Activated CD4-positive, alpha-beta T cell treated with anti-CD3 and anti-CD28 coated beads for 36 hours (primary cell): ENCODE measurements at places on chromosomes 1 and 21.

GRCh38 chr1:115112496-115113375 lies 23.4 kb upstream of the TSPAN2 start:
- peaks cover 10% of the 10 kb centered on the region for H3K4me1 ChIP-seq
- DNase-seq, result peak; percentile 65
- no peaks in the 10 kb centered on the region for H3K36me3 ChIP-seq
- no peak overlapping the region for H3K4me3 ChIP-seq

DNA sequence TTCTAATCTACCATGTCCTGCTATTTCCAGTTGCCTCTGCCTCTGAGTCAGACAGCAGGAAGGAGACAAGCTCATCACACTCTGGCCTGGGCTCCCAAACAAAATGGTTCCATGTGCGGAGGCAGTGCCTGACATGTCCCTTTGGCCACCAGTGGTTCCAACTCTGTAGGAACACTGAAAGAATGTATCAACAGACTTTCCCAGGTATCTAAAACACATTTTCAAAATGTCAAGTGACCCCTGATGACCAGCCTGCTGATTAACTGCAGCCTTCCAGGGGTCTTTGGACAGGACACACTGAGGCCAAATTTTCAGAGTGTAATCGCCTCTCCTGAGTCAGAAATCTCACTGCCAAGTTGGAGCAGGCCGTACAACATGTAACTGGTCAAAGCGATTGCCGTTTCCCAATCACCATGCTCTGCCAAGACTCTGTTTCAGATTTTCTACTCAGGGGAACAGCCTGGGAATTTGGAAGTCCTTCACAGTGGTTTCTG lies 172.7 kb downstream of the TPR start:
- H3K4me3 ChIP-seq, result no peak overlapping the region
- DNase-seq, result no peak
- H3K27ac ChIP-seq, result no peak overlapping the region
- no peaks in the 10 kb centered on the region for H3K36me3 ChIP-seq
- H3K4me1 ChIP-seq, result peaks cover 13% of the 10 kb centered on the region

DNA sequence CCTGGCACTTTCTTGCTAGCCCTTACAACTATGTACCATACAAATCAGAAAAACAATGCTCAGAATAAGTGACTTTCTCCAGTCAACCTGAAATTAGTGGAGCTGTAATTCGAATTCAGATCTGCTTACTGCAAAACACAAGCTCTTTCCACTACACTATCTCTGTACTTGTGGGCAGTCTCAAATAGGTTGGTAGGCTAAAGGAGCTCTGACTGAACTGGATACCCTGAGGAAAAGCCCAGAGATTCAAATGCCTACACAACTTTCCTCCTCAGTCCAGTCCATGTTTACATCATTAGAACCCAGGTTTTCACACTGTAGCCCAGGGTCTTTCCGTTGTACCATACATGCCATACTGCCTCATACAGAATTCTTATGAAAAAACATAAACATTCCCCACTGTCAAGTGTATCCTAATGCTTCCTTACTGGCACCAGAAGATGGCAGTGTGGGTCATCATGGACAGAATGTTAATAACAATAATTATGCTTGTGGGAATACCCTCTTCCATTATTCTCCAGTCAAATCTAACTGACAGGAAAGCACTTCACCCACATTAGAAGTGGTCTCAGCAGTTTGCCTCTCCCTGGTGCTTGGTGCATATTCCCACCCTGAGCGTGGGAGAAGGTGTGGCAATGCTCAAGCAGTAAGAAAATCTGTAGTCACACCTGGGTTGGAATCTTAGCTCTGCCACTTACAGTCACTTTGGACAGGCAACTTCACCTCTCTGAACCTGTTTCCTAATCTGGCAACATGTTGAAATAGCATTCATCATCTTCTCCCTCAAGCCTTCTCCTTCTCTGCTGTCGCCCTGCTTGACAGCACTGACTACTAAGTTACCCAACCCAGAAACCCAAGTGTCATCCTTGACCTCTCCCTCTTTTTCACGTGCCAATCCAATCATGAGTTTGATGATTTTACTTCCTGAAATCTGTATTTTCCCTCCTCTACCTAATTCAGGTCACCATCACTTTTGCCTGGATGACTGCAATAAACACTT lies 14.4 kb upstream of the ZFYVE9 start:
- peaks cover 4% of the 10 kb centered on the region for H3K4me1 ChIP-seq
- no peak overlapping the region for H3K27ac ChIP-seq
- H3K36me3 ChIP-seq, result no peaks in the 10 kb centered on the region
- peaks cover 14% of the 10 kb centered on the region for H3K27me3 ChIP-seq
- peak; percentile 39 for DNase-seq

GRCh38 chr1:220077887-220078286 lies 11.7 kb downstream of the BPNT1 start:
- DNase-seq, result peak; percentile 13
- H3K27me3 ChIP-seq, result no peaks in the 10 kb centered on the region
- H3K4me3 ChIP-seq, result no peak overlapping the region
- no peaks in the 10 kb centered on the region for H3K4me1 ChIP-seq
- no peak overlapping the region for H3K27ac ChIP-seq

GRCh38 chr1:67635055-67635809 lies 49.8 kb upstream of the GADD45A start:
- no peaks in the 10 kb centered on the region for H3K36me3 ChIP-seq
- no peaks in the 10 kb centered on the region for H3K27me3 ChIP-seq
- no peak overlapping the region for H3K27ac ChIP-seq
- no peak overlapping the region for H3K4me3 ChIP-seq

GRCh38 chr1:206700445-206701036 lies 15.8 kb downstream of the MAPKAPK2 start:
- peaks cover 28% of the 10 kb centered on the region for H3K36me3 ChIP-seq
- H3K27me3 ChIP-seq, result no peaks in the 10 kb centered on the region
- H3K27ac ChIP-seq, result no peak overlapping the region
- no peak for DNase-seq

- no peak for DNase-seq
- H3K36me3 ChIP-seq, result no peaks in the 10 kb centered on the region
- H3K27ac ChIP-seq, result no peak overlapping the region
- H3K4me1 ChIP-seq, result no peaks in the 10 kb centered on the region
- peaks cover 12% of the 10 kb centered on the region for H3K27me3 ChIP-seq
These were observed 16.1 kb upstream of the PDZK1IP1 start for GRCh38 chr1:47205918-47206317.

DNA sequence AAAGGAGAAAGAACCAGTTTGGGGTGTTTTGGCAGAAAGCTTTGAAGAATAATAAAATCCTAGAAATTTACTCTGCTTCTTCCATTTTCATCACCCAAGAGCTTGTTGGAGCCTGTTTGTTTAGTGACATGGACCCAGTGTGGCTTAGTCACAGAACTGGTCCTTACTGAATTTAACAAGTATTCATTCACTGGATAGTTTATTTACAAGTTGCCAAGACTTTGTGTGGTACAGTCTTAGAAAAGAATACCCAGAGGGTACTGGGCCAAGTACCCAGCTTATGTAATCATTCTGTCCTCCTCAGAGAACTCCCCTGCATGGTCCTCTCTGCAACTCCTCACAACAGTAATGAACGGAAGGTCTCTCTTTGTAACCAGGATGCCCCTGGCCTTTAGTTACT lies 16.4 kb downstream of the RAB4A start:
- peaks cover 29% of the 10 kb centered on the region for H3K4me1 ChIP-seq
- no peaks in the 10 kb centered on the region for H3K27me3 ChIP-seq
- peaks cover 28% of the 10 kb centered on the region for H3K36me3 ChIP-seq

GRCh38 chr1:6172549-6172948 lies 7.6 kb downstream of the CHD5 start:
- H3K4me1 ChIP-seq, result no peaks in the 10 kb centered on the region
- no peak for DNase-seq
- no peaks in the 10 kb centered on the region for H3K36me3 ChIP-seq
- no peak overlapping the region for H3K27ac ChIP-seq
- no peak overlapping the region for H3K4me3 ChIP-seq

GRCh38 chr1:193629875-193630274 lies 443.5 kb upstream of the B3GALT2 start:
- no peak overlapping the region for H3K4me3 ChIP-seq
- H3K27ac ChIP-seq, result no peak overlapping the region
- DNase-seq, result no peak
- no peaks in the 10 kb centered on the region for H3K27me3 ChIP-seq
- H3K4me1 ChIP-seq, result peaks cover 9% of the 10 kb centered on the region

DNA sequence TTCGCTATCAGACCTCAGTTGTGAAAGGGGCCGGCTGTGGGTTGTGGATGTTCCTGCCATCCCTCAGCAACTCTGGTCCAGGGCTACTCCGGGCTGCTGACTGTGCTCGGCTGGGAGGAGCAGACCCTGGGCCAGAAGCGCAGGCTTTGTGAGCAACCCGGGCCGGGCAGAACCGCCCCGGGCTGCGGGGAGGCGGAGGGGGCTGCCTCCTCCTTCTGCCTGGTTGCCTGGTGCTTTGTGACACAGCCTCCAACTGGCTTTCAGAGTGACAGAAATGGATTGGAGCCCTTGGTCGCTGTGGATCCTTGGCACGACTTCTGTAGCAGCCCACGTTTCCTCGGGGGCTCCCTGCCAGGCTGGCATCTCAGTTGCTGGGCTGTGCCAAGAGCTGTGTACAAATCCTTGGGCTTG lies 10.0 kb downstream of the DRAXIN start:
- peaks cover 9% of the 10 kb centered on the region for H3K27me3 ChIP-seq
- no peak for DNase-seq
- H3K4me3 ChIP-seq, result no peak overlapping the region
- no peaks in the 10 kb centered on the region for H3K36me3 ChIP-seq

GRCh38 chr1:27632387-27633297 lies 2.3 kb downstream of the FGR start:
- DNase-seq, result peak; percentile 80
- peak overlapping the region; percentile 62 for H3K27ac ChIP-seq
- H3K4me1 ChIP-seq, result peaks cover 70% of the 10 kb centered on the region
- no peaks in the 10 kb centered on the region for H3K27me3 ChIP-seq
- peak overlapping the region; percentile 42 for H3K4me3 ChIP-seq

DNA sequence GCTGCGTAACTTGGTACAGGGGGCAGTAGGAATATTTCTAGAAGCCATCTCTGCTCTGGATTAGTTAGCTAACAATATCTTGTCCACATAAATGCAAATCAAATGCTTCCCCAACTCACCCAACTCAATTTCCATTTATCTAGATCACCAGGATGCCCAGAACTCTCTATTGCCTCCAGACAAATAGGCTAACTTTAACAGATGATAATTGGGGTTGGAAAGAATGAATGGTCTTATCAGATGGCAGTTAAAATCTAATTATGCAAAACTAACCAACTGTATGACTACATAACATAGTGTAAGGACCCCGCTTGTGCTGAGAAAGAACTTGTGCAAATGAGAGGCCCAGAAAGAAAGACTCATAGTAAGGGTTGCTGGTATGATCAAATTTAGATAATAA lies 1024.8 kb downstream of the PLA2G4A start:
- no peak overlapping the region for H3K27ac ChIP-seq
- no peak overlapping the region for H3K4me3 ChIP-seq
- DNase-seq, result no peak
- H3K4me1 ChIP-seq, result no peaks in the 10 kb centered on the region

- peak overlapping the region; percentile 53 for H3K27ac ChIP-seq
- H3K27me3 ChIP-seq, result peaks cover 3% of the 10 kb centered on the region
- H3K36me3 ChIP-seq, result no peaks in the 10 kb centered on the region
- H3K4me3 ChIP-seq, result no peak overlapping the region
- DNase-seq, result peak; percentile 74
- H3K4me1 ChIP-seq, result peaks cover 32% of the 10 kb centered on the region
These were observed 43.9 kb upstream of the LYST start for GRCh38 chr1:235910357-235911299.

DNA sequence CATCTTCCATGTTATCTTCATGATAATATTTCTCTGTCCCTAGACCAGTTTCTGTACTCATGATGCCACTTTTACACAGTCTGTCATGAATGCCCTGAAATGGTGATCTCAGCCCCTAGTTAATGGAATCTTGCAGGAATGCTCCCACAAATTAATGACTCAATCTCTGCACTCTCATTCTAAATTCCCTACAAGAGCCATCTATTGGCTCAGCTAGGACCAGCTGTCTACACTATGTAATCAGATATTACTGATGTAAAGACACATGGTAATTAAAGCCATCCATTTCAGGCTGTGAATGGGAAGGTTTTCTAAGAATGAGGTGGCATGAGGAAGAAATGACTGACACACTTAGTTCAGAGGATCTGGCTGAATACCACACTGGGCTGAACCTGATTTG lies 199.1 kb upstream of the KCND3 start:
- no peak for DNase-seq
- H3K27ac ChIP-seq, result no peak overlapping the region
- no peaks in the 10 kb centered on the region for H3K4me1 ChIP-seq
- H3K36me3 ChIP-seq, result no peaks in the 10 kb centered on the region
- peaks cover 15% of the 10 kb centered on the region for H3K27me3 ChIP-seq
- no peak overlapping the region for H3K4me3 ChIP-seq

DNA sequence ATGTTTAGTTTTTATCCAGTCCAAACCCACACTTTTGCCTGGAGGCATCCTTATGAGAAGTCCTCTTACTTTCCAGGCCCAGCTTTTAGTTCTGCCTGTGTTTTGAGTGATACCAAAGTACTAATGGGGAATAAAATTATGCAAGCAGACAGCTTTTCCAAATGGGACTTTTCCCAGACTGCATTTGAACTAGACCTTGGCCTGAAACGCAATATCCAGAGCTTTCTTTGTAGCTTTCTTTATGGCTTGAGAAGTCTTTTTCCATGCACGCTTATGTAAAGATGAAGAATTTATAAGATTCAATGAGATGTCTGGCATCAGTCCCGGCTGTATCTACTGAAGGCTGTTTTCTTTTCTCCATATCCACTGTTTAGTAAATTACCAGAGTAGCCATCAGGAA lies 236.6 kb upstream of the RAB4A start:
- H3K27me3 ChIP-seq, result peaks cover 5% of the 10 kb centered on the region
- H3K4me3 ChIP-seq, result no peak overlapping the region
- no peak for DNase-seq
- no peaks in the 10 kb centered on the region for H3K36me3 ChIP-seq
- H3K4me1 ChIP-seq, result peaks cover 34% of the 10 kb centered on the region

- no peak overlapping the region for H3K27ac ChIP-seq
- no peak for DNase-seq
- peaks cover 28% of the 10 kb centered on the region for H3K4me1 ChIP-seq
- H3K27me3 ChIP-seq, result no peaks in the 10 kb centered on the region
- no peak overlapping the region for H3K4me3 ChIP-seq
- H3K36me3 ChIP-seq, result peaks cover 23% of the 10 kb centered on the region
These were observed 207.3 kb downstream of the SLC45A1 start for GRCh38 chr1:8525216-8525557.

DNA sequence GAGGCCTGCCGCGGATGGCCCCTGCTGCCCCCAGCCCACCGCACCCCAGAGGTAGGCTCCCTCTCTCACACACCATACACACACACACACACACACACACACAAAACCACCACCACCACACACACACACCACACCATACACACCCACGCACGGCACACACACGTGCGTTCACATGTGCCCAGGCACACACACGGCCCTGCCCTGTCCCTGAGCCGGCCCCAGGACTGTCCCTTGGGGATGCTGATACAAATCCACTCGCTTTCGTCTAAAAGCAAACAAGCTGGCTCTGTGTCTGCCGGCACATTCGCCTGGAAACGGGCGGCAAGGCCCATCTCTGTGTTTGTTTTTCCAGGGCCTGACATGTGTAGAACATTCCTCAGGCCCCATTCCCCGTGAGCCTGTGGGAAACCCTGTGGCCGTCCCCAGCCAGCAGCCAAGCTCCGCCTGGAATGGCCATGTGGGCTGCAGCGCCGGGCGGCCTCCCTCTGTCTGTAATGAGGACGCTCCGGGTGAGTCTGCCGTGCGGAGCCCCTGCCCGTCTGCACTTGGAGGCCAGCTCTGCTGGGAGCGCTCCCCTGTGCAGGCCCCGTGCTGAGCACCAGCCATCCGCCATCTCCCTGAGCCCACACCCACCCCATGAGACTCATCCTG lies 67.4 kb downstream of the DMRTB1 start:
- no peaks in the 10 kb centered on the region for H3K27me3 ChIP-seq
- H3K36me3 ChIP-seq, result no peaks in the 10 kb centered on the region
- H3K4me1 ChIP-seq, result no peaks in the 10 kb centered on the region
- H3K27ac ChIP-seq, result no peak overlapping the region
